ENCODE measurements at places on chromosomes 2 and 18. TPM values are rescaled to one million over a fixed set of nuclear protein-coding genes. Genes with fewer than 3 reads are reported as not detected.
A peak's percentile ranks its signal among the peaks of the same experiment; 100 is the strongest.

DNA sequence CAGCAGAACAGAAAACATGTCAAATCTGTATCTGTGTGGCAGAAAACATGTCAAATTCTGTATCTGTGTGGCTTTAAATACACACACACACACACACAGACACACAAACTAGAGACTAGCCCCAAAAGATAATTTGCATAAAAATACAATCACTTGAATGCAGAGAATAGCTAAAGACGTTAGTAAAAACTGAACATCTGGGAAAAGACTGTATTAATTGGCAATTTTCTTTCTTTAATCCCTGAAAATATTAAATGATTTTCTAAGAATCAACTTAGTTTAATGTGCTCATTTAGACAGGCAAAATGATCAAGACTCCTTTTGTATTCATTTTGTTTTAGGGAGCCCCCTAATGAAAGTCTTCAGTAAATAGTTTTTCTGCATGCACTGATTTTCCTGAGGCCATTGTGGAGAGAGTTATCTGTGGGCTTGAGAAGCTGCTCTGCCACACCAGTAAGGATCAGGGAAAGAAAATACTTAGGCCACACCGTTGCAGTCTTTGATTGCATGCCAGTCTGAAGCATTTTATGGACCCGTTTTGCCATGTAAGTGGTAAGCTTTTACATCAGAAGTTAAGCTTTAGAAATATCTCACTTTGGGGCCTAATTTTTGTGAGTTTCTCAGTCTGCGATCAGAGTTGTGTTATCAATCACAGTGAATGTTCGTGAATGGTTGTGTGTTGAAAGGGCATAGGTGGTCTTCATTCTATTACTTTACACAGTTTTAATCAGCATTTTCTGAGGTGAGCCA is 2.2 kb downstream of the SPATS2L start:
- H3K27ac ChIP-seq: no peak overlapping the region
- DNase-seq: no peak
- no peak overlapping the region for H3K4me3 ChIP-seq
- peaks cover 15% of the 10 kb centered on the region for H3K27me3 ChIP-seq

The VIT gene
- total RNA-seq: not detected

The CCDC150 gene
- 10.8 TPM for total RNA-seq

GRCh38 chr2:726169-726568 is 49.0 kb upstream of the TMEM18 start:
- no peak for DNase-seq
- H3K27me3 ChIP-seq: peaks cover 16% of the 10 kb centered on the region

DNA sequence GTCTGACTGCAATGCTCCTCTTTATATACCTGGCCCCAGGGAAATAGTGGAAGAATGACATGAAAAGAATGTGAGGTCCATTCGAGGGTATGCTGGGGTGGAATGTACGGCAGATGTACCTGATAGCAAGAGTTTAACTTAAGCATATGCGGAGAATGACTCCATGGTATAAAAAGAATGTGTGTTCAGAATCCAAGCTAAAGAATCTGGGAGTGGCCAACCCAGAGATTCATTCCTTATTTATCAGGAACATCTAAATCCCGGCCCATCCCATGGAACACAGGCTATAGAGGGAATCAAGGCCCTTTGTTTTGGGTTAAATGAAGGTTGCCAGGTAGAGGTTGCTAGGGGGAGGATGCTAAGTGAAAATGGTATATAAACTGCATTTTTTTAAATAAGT is 150.0 kb downstream of the ZNF385B start:
- no peaks in the 10 kb centered on the region for H3K4me1 ChIP-seq
- H3K4me3 ChIP-seq: no peak overlapping the region
- DNase-seq: no peak
- H3K36me3 ChIP-seq: no peaks in the 10 kb centered on the region
- no peak overlapping the region for H3K27ac ChIP-seq

GRCh38 chr2:63805412-63805811 is 36.3 kb upstream of the UGP2 start:
- H3K36me3 ChIP-seq: no peaks in the 10 kb centered on the region
- DNase-seq: no peak
- H3K4me3 ChIP-seq: no peak overlapping the region
- H3K27me3 ChIP-seq: no peaks in the 10 kb centered on the region
- H3K4me1 ChIP-seq: no peaks in the 10 kb centered on the region

DNA sequence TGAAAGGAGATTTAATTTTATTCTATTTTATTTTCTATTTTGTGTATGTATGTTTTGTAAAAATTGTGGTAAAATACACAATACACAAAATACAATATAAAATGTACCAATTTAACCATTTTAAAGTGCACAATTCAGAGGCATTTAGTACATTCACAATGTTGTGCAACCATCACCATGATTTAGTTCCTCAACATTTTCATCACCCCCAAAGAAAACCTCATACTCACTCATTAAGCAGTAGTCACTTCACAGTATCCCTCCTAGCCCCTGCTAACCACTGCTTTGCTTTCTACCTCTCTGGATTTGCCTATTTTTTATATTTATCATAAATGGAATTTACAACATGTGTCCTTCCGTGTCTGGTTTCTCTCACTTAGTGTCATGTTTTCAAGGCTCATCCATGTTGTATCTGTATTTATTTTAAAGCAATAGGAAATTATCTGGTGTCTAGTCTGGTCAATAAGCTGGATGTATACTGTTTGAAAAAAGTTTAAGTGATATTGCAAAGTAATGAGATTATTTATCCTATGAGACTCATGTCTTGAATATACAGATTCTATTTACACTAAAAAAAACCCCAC is 77.9 kb upstream of the GLS start:
- no peaks in the 10 kb centered on the region for H3K36me3 ChIP-seq
- H3K27me3 ChIP-seq: no peaks in the 10 kb centered on the region
- H3K4me1 ChIP-seq: peaks cover 9% of the 10 kb centered on the region
- no peak overlapping the region for H3K4me3 ChIP-seq
- no peak for DNase-seq

DNA sequence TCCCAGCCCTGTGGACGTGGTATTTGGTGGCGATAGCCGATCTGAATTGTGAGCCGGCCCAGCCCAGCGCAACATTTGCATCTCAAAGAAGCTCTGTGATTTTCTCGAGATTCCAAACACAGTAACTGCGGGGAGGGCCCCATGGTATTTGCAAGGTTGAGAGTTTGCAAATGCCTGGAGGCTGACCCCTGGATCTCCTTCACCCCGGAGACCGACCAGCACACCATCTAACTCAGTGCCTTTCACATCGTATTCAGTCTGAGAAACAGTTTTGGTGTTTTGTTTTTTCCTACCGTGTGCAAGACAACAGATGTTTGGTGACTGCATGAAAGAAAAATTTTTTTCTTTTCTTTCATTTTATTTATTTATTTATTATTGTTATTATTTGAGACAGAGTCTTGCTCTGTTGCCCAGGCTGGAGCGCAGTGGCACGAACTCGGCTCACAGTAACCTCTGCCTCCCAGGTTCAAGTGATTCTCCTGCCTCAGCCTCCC is 40.3 kb downstream of the MYCN start:
- no peak for DNase-seq
- H3K4me1 ChIP-seq: peaks cover 10% of the 10 kb centered on the region
- no peaks in the 10 kb centered on the region for H3K27me3 ChIP-seq
- no peaks in the 10 kb centered on the region for H3K36me3 ChIP-seq
- H3K4me3 ChIP-seq: no peak overlapping the region
- H3K27ac ChIP-seq: no peak overlapping the region

- H3K27ac ChIP-seq: no peak overlapping the region
- H3K4me1 ChIP-seq: no peaks in the 10 kb centered on the region
- H3K27me3 ChIP-seq: no peaks in the 10 kb centered on the region
- H3K4me3 ChIP-seq: no peak overlapping the region
- H3K36me3 ChIP-seq: no peaks in the 10 kb centered on the region
These were observed 1100.8 kb downstream of the CNTNAP5 start for GRCh38 chr2:125125902-125126301.

GRCh38 chr2:144137705-144138428 is 382.1 kb downstream of the ZEB2 start:
- no peaks in the 10 kb centered on the region for H3K27me3 ChIP-seq
- H3K4me3 ChIP-seq: no peak overlapping the region
- H3K27ac ChIP-seq: no peak overlapping the region
- peaks cover 14% of the 10 kb centered on the region for H3K36me3 ChIP-seq
- H3K4me1 ChIP-seq: no peaks in the 10 kb centered on the region

The GAREM2 gene
- 1.1 TPM for total RNA-seq

The TOGARAM2 gene
- 2.0 TPM for total RNA-seq

DNA sequence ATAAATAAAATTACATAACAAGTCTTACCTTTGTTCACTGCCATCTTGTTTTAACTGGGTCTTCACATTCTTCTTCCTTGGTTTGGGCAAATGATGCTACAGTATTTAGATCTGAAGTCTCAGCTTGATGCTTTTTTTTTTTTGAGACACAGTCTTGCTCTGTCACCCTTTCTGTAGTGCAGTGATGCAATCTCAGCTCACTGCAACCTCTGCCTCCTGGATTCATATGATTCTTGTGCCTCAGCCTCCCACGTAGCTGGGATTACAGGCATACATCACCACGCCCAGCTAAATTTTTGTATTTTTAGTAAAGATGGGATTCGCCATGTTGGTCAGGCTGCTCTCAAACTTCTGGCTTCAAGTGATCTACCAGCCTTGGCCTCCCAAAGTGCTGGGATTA is 53.2 kb upstream of the MAT2A start:
- H3K36me3 ChIP-seq: no peaks in the 10 kb centered on the region
- H3K4me3 ChIP-seq: no peak overlapping the region
- no peak for DNase-seq
- no peaks in the 10 kb centered on the region for H3K4me1 ChIP-seq
- H3K27ac ChIP-seq: no peak overlapping the region

The CYS1 gene
- not detected for total RNA-seq

The CIDEA gene
- total RNA-seq: not detected

The LIMS3 gene
- 2.1 TPM for total RNA-seq

GRCh38 chr18:67520351-67520921 is 3.9 kb upstream of the DSEL start:
- peaks cover 14% of the 10 kb centered on the region for H3K27me3 ChIP-seq
- H3K27ac ChIP-seq: no peak overlapping the region
- no peaks in the 10 kb centered on the region for H3K36me3 ChIP-seq
- H3K4me3 ChIP-seq: no peak overlapping the region

- DNase-seq: no peak
- H3K27ac ChIP-seq: no peak overlapping the region
- no peaks in the 10 kb centered on the region for H3K36me3 ChIP-seq
- H3K27me3 ChIP-seq: no peaks in the 10 kb centered on the region
- H3K4me3 ChIP-seq: no peak overlapping the region
These were observed 255.1 kb upstream of the LINC00305 start for GRCh38 chr18:64403784-64404503.

The AUP1 gene
- 78.5 TPM for total RNA-seq

GRCh38 chr2:211982162-211982561 is 556.4 kb downstream of the ERBB4 start:
- no peaks in the 10 kb centered on the region for H3K4me1 ChIP-seq
- H3K36me3 ChIP-seq: no peaks in the 10 kb centered on the region
- no peak overlapping the region for H3K4me3 ChIP-seq
- no peak for DNase-seq

- DNase-seq: no peak
- H3K27ac ChIP-seq: no peak overlapping the region
- peaks cover 10% of the 10 kb centered on the region for H3K4me1 ChIP-seq
- no peaks in the 10 kb centered on the region for H3K36me3 ChIP-seq
- H3K27me3 ChIP-seq: peaks cover 2% of the 10 kb centered on the region
These were observed 25.5 kb downstream of the FHL2 start for GRCh38 chr2:105373344-105373781.

GRCh38 chr2:145597006-145597405 is 1077.1 kb upstream of the ZEB2 start:
- no peak for DNase-seq
- no peak overlapping the region for H3K4me3 ChIP-seq
- H3K27me3 ChIP-seq: no peaks in the 10 kb centered on the region
- no peaks in the 10 kb centered on the region for H3K36me3 ChIP-seq
- no peaks in the 10 kb centered on the region for H3K4me1 ChIP-seq

- no peak for DNase-seq
- H3K4me1 ChIP-seq: peaks cover 3% of the 10 kb centered on the region
- H3K4me3 ChIP-seq: no peak overlapping the region
These were observed 6.9 kb downstream of the ABCG5 start for GRCh38 chr2:43831543-43832294.

DNA sequence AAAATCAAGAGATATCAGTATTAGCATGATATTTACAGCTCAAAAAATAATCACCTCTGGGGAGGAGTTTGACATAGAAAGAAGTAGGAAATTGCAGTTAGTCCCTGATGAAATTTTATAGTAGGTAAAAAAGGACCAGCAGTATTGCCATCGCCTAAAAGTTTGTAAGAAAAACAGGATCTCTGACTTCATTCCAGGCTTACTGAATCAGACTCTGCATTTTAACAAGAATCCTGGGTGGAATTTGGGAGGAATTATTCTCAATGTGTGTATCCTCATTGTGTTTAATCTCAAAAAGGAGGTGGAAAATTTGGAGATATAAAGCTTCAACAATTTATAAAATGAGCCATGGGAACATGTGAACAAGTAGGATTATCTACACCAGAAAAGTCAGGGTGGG is 31.2 kb upstream of the STAT1 start:
- H3K4me3 ChIP-seq: no peak overlapping the region
- no peak overlapping the region for H3K27ac ChIP-seq
- H3K4me1 ChIP-seq: peaks cover 12% of the 10 kb centered on the region
- H3K36me3 ChIP-seq: peaks cover 10% of the 10 kb centered on the region

DNA sequence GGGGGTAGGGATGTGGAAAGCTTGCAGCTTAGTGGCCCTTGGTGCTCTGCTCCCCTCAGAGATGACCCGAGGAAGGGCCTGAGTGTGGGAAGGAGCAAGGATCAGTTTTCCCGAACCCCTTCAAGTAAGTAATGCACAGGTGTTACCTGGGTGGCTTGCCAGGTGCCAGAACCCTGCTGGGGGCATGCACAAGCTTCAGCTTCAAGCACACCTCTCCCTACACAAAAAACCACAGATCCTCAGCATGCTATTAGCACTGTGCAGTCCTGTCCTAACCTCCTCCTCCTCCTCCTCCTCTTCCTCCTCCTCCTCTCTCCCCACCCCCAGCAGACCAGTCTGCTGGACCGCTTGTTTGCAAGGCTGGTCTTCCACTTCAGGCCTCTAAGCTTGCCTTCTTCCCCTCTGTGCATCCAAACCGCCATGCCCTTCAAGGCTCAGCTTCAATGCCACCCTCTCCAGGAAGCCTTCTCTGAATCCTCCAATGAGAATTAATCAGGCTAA is 114.8 kb downstream of the ACAA2 start:
- peak overlapping the region; percentile 59 for H3K27ac ChIP-seq
- DNase-seq: no peak
- H3K36me3 ChIP-seq: no peaks in the 10 kb centered on the region
- no peaks in the 10 kb centered on the region for H3K27me3 ChIP-seq
- H3K4me3 ChIP-seq: no peak overlapping the region

GRCh38 chr18:61984349-61984748 is 91.5 kb upstream of the RNF152 start:
- no peak overlapping the region for H3K4me3 ChIP-seq
- DNase-seq: no peak
- H3K36me3 ChIP-seq: no peaks in the 10 kb centered on the region
- H3K27me3 ChIP-seq: no peaks in the 10 kb centered on the region
- H3K4me1 ChIP-seq: peaks cover 13% of the 10 kb centered on the region
